ENCODE measurements at places on chromosomes 2 and 18.
A peak's percentile ranks its signal among the peaks of the same experiment; 100 is the strongest.

- peak; percentile 72 for DNase-seq
These were observed 1.9 kb downstream of the SP5 start for GRCh38 chr2:170716851-170717598.

DNA sequence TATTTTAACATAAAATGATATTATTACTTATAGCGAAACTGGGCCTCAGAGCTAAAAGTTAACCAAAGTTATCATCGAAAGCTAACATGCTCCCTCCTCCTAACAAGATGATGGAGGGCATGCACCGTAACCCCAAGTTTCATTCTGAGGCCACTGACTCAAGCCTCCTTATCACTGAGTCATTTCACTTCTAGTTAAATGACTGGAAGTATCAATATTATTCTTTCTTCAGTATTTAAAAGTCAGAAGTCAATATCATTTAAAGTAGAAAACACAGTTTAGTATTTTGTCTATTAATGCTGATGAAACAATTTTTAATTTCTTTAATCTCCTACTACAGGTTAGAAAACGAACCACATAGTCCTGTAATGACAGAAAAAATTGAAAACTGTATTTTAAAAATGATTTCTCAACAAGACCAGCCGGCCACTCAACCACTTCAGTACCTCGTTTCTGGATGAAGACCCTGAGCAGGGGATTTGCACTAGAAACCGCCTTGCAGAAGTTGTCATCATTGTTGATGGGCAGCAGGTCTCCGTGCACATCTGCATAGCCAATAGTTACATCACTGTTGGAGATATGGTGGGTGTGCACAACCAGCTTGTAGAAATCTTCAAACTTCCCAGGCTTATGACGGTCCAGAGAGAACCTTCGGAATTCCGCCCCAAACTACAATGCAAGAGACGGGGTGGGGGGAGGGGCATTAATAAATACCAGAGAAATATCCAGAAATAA lies 44.9 kb downstream of the PARD6G start:
- DNase-seq, result no peak

DNA sequence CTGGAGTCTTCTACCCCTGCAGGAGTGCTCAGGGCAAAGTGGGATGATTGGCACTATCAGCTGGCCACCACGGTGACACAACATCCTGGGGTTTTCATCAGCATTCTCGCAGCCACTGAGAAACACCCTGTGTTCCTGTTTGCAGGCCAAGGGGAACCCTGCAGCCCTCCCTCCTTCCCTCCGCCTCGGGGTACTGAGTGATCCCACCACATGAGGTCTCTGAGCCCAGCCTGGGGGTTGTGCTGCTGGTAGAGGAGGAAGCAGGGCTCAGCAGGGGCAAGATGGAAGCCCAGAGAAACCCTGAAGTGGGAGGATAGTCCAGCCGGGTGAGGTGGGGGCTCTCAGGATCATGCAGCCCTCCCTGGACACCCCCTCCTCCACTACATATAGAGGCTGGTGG lies at the start of gene OXER1:
TSS of gene OXER1 (minus strand) at position 40 of the 400 bp plus-strand sequence. CDS start 73 bp downstream, outside the sequence.
- DNase-seq, result no peak

GRCh38 chr2:11177871-11178690 lies 22.8 kb downstream of the SLC66A3 start:
- no peak for DNase-seq

DNA sequence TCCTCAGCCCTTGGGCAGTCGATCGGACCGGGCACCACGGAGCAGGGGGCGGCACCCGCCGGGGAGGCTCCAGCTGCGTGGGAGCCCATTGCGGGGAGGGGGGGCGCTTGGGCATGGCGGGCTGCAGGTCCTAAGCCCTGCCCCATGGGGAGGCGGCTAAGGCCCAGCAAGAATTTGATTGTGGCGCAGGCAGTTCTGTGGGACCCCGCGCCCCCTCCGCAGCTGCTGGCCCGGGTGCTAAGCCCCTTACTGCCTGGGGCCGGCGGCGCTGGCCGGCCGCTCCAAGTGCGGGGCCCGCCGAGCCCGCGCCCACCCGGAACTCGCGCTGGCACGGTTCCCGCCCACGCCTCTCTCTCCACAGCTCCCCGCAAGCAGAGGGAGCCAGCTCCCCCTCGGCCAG lies 18.4 kb downstream of the ZSCAN30 start:
- DNase-seq, result no peak

DNA sequence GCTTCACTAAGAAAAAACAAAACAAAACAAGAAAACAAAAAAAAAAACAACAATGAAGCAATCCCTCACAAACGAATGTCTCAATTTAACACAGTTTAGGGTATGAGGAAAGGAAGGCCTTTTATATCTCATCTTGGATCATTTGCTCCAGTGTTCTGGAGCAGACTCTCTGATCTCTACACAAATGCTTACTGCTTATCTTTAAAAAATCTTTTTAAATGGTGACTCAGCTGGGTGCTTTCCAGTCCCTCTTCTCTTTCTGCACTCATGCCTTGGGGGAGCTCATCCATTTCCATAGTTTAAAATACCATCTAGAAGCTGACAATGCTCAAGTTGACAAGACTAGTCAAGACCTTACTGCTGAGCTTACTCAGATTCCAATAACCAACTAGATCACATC lies 56.2 kb downstream of the ETAA1 start:
- DNase-seq, result no peak
